A549 treated with AZD2906 at 1 μM for 4 hours (cell line): ENCODE measurements at places on chromosomes 5 and 9. TPM values are rescaled to one million over a fixed set of nuclear protein-coding genes. Genes with fewer than 3 reads are reported as not detected.

IL5 gene
- not detected in 5 replicates for total RNA-seq

RETREG1 gene
- total RNA-seq: 2.8 to 3.5 TPM (median 3.2 TPM) in 5 replicates

PCDHB6 gene
- 0.84 to 1.1 TPM (median 0.90 TPM) in 5 replicates for total RNA-seq

CCL28 gene
- 0.06 to 0.34 TPM (median 0.15 TPM) in 5 replicates for total RNA-seq
